Stimulated activated CD8-positive, alpha-beta memory T cell treated with anti-CD3 and anti-CD28 coated beads, Interleukin-7, amount 100 ng/mL, for 4 hours (primary cell): ENCODE measurements at places on chromosomes 11 and 22.
A peak's percentile ranks its signal among the peaks of the same experiment; 100 is the strongest.

GRCh38 chr22:24473284-24473683 lies 21.8 kb upstream of the UPB1 start:
- no peak for DNase-seq

DNA sequence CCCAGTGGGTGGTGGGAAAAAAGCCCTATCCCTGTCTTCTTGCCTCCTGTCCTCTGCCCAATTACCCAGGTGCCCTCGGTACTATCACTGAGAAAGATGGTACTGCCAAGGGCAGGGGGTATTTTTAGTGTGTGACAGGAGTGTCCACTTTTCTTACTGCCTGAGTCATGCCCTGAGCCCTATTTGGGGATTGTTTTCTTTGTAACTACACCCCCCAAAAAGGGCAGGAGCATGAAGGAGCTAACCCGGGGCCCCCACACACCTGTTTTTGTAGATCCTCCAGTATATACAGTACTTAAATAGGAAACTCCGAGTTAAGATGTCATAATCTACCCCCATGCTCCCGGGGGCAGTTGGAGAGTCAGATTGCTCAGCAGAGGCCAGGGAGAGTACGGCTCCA lies 3.8 kb downstream of the SMTNL1 start:
- DNase-seq = no peak

GRCh38 chr11:57942808-57943207 lies 80.9 kb upstream of the OR9Q1 start:
- no peak for DNase-seq

- DNase-seq = no peak
Observed at GRCh38 chr22:46084943-46085827, 65.1 kb upstream of the PPARA start.

DNA sequence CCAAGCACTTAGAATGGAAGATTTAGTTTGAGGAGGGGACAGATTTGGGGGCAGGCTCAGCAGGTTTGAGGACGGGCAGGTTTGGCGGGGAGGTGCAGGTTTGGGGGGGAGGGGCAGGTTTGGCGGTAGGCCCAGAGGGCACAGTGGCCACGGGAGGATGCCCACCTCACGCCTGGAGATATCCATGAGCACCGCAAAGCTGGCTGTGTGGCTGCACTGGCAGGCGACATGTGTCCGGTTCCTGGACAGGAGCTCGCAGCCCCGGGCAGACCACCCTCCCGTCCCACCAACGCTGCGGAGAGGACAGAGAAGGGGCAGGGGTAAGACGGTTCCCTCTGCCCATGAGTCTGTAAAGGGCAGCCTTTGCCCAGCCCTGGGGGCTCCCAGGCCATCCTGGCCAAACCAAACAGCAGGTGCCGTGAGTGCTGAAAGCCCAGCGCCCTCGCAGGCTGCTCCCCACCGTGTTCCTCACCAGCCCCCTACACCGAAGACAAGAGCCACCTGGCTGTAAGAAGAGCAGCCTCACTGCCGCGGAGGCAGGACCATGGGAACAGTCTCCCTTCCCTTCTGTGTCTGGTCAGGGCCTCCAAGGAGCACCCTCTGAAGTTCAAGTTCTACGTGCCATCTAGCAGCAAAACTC lies 43.0 kb downstream of the TRMU start:
- DNase-seq = no peak

- no peak for DNase-seq
Observed at GRCh38 chr11:109808569-109808968, 284.6 kb upstream of the ZC3H12C start.

DNA sequence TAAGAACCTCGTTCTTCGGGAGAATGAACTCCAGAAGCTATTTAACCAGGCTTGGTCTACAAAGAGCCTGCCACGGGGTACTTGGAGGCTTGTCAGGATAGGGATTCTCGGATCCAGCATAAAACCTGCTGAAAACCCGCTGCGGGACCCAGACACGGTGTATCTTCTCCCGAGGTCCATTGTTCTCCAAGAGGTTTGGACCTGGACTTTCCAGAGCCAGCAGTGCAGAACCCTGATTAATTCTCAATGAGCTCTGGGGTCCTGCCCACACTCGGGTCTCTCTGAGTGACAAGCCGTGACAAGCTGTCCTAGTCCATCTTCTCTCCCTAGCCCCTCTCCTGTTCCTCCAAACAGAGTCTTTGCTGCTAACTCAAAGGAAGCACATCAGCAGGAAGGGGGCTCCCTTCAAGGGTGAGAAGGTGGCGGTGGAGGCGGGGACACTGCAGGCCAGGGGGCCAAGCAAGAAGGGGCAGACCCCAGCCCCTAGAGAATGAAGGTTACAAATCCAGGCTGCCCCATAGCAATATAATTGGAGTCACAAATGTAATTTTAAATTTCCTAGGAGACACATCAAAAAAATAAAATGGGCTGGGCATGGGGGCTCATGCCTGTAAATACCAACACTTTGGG lies 12.2 kb downstream of the SHANK2 start:
- DNase-seq = no peak

- no peak for DNase-seq
Observed at GRCh38 chr11:20162824-20163782, 2.8 kb upstream of the DBX1 start.

GRCh38 chr11:111797145-111797581 lies 31.0 kb upstream of the PPP2R1B start:
- DNase-seq = no peak

GRCh38 chr11:11821899-11822298 lies 19.9 kb upstream of the USP47 start:
- DNase-seq = no peak

- DNase-seq = no peak
Observed at GRCh38 chr22:30843245-30843644, 125.3 kb downstream of the MORC2 start.

GRCh38 chr22:28125799-28126198 lies 206.7 kb upstream of the PITPNB start:
- DNase-seq = no peak

- no peak for DNase-seq
Observed at GRCh38 chr11:17972987-17973386, 39.9 kb downstream of the SERGEF start.

DNA sequence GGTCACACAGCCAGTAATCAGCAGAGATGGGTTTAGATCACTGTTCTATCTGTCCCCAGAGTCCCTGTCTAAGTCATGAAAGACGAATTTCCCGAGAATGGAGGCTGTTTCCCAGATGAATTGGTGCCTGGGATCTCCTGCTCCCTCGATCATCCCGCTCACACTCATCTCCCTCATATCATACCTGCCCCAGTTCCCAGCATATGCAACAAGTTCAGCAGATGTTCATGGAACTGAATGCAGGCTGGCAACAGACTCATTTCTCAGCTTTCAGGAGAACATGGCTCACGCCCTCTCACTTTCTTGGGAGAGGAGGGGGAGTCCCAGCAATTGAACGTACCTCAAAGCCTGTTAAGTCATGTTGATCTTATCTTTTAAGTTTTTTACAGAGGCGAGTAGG lies 22.1 kb downstream of the CD6 start:
- no peak for DNase-seq

GRCh38 chr22:17804331-17805080 lies 30.2 kb upstream of the BID start:
- DNase-seq = no peak

GRCh38 chr11:9876331-9876730 lies 212.5 kb downstream of the SWAP70 start:
- DNase-seq = no peak

DNA sequence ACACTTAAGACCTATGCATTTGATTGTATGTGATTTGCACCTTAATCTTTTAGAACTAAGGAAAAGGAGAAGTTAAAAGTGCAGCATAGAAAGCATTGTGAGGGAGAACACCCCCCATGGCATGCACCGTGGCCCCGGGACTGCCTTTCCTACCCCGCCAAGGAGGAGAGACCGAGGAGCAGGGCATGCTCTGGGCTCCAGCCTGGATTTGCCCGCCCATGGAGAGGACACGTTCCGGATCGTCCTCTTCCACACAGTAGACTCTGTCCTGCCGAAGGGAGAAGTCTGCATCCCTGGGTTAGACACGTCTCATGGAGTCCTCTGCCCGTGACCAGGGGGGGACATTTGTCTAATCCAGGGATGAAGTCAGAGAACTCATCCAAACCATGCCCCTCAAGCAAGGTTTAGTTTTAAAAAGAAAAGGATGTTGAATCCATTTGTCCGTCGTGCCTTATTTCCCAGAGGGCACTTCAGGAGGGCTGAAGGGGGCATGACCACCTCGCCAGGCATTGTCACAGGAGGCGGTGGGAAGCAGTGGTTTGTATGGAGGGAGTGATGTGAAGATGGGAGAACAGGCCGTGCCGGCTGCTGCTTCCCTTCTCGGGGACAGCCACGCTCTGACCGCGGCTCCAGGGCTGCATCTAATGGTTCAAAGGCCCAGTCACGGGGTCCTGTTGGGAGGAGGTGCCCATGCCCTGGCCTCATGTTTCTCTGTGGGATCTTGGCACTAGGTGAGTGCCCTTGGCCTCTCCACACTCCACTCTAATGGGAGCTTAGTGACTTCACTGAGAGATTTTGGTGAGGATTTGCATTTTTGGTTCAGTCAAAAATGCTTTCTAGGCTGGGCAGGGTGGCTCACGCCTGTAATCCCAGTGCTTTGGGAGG lies 66.2 kb upstream of the GAL start:
- DNase-seq = no peak

GRCh38 chr11:60880643-60881282 lies 13.4 kb downstream of the ZP1 start:
- DNase-seq = no peak

DNA sequence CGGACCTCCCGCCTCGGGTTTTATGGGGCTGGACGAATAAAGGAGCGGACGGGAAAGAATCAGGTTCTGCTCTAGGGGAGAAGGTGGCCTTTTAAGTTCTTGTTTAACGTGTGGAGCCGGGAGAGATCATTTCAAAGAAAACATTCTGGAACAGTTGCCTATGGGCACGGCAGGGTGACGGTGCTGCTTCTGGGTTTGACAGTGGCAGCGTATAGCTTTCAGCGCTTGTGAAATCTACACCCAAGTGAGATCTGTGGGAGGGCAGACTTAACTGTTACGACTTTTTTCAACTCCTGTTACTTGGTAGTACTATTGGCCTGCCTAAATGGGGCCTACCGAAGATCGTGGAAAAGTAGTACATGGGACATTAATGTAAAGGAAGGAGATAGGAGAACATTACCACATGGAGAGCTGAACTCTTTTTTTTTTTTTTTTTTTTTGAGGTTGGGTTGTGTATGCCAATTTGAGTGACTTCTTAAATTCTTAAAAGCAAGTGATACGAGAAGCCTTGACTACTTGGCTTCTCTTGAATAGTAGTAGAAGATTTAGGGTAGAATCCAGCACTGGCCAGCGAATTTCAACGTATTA lies 743 bp downstream of the USP47 start:
- DNase-seq = peak; percentile 39

DNA sequence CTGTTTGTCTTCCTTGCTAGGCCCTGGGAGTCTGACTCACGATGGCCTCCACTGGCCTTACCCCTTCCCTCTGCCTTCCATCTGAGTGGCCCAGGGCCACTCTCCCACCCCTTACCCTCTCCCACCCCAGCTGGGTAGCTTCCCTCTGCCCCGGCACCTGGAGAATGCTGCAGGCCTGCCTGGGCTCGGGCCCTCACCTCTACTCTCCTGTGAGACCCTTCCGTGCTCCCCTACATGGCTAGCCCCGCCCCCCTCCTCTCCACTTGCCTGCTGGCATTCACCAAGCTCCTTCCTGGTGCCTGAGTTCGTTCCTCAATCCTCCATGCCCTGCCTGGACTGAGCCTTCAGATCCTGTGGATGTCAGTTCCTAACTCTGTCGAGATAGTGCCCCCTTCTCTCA lies 8.7 kb downstream of the RAB36 start:
- no peak for DNase-seq

DNA sequence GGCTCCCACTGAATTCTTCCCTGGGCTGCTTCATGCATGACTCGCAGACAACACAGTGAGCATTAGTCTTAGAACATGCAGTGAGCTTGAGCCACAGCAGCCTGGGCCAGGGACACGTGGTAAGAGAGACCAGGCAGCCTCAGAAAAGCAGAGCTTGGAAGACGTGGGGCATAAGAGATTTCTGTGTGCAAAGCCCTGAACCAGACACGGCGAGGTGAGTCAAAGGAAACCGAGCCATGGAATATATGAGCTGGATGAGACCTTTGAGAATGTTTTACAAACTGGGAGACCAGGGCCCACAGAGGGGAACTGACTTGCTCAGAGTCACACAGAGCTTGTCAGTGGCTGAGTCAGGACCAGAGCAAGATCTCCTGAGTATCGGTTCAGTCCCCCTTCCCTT lies 8.5 kb upstream of the FXYD6 start:
- no peak for DNase-seq

GRCh38 chr11:27700351-27701301 lies at the start of gene BDNF:
TSS of gene BDNF (minus strand) at chr11:27700455. CDS start at chr11:27658564, 41,891 bp downstream.
- DNase-seq = no peak

GRCh38 chr11:10450462-10451425 lies 4.3 kb upstream of the AMPD3 start:
- peak; percentile 30 for DNase-seq

DNA sequence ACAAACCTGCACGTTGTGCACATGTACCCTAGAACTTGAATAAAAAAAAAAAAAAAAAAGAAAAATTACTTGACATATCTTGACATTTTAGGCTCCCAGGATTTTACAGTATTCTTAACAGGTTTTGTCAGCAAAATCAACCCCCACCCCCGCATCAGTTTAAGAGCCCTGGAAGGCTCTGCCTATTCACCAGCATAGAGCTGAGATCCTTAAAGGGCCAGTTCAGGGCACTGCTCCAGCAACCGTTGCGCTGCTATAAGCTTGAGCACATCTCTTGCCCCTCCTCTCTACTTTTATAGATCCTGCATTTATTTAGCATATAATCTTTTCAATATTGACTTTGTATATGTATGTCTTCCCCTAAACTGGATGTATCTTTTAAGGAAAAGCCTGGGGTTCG lies 697 bp upstream of the PAFAH1B2 start:
- DNase-seq = peak; percentile 6

DNA sequence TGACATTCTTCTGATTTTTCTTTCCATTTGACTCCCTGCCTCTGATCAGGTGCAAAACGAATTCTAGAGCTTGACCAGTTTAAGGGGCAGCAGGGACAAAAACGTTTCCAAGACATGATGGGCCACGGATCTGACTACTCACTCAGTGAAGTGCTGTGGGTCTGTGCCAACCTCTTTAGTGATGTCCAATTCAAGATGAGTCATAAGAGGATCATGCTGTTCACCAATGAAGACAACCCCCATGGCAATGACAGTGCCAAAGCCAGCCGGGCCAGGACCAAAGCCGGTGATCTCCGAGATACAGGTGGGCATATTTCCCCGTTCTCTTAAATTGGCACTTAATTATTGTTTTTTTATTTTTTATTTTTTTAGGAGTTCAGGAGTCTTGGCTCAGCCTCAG lies 15.4 kb downstream of the XRCC6 start:
- DNase-seq = no peak
